NCI-H1417 (cell line): ENCODE measurements at places on chromosomes 13 and 19.

GRCh38 chr19:17602217-17602616 lies 46.8 kb downstream of the COLGALT1 start:
- DNase-seq, result no peak

- DNase-seq, result no peak
These were observed 3.0 kb downstream of the SBK3 start for GRCh38 chr19:55542292-55542855.

DNA sequence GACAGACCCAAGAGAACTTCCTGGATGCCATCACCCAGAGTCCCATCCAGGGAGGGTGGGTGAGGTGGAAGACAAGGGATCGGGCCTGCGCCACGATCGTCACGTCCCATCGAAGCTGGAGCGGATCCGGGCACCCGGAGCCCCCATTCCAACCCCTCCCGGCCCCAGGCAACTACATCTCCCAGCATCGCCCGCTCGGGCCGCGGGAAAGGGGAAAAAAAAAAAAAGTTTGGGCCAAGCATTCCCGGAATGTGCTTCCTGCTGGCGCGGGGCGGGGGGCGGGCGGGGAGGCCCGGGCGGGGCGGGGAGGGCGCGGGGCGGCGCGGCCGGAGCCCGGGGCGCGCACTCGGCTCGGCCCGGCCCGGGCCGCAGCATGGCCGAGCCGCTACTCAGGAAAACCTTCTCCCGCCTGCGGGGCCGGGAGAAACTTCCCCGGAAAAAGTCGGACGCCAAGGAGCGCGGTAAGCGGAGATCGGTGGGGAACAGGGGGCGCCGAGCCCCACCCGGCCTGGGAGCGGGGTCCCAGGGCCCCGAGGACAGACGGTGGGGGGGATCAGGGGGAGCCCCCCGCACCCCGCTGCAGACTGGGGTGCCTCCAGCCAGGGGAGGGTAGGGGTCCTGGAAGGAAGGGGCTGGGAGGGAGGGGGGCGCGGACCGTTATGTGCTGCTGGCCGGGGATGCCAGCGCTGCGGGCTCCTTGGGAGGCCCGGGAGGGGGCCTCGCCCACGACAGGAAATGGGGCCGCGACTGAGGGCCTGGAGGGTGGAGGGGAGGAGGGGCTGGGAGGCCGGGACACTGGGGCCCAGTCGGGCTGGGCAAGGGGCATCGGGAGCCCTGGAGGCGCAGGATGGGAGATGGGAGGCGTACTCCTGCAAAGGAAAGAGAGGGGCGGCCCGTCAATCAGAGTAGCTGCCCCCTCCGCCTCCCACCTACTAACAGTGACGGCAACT lies at the start of gene SYDE1:
SYDE1 (plus strand) TSS at position 341 of the 950 bp plus-strand sequence; CDS start at position 374, 33 bp downstream.
- no peak for DNase-seq

DNA sequence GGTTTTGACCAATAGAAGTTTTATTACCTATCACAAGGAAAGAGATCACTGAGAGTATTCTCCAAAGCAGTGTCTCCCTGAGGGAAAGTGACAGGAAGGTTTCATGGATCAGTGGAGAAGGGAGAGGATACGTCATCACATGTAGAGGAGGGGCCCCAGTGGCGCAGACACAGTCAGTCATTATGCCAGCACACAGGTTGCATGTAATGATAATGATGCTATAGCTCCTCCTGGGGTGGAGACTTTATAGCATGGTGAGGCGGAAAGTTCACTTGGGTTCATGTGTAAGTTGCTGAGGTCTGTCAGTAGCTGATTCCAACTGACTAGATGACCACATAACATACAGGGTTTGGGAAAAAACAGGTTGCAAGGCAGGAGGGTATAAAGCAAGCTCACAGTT lies 88.8 kb downstream of the FNDC3A start:
- no peak for DNase-seq

DNA sequence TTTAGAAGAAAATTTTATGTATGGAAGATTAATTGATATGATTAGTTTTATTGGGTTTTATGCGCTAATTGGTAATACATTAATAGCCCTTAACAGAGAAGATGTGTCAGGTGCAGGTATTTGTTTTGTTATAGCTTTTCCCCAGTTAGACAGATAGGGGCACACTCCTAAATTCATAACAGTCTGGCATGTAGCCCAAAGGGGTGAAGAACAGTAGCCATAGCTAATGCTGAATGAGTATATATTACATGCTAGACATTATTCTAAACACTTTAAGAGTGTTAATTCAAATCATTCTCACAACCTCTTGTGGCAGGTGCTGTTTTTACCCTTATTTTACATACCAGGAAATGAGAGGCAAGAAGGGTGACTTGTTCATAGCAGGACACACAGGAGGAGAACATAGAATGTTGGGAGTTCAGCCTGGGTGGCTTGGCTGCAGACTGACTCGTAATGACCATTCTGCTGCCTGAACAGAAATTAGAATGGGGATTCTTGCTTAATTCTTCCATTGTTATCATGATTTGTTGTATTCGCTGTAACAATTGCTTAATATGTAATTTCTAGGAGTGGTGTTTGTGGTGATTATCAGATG lies 20.1 kb downstream of the PCCA start:
- DNase-seq, result no peak

GRCh38 chr19:55116232-55116858 lies 1.1 kb downstream of the PPP1R12C start:
- peak; percentile 27 for DNase-seq

- peak; percentile 77 for DNase-seq
These were observed 122.9 kb downstream of the OLFM4 start for GRCh38 chr13:53151336-53152056.

- no peak for DNase-seq
These were observed 28.3 kb downstream of the CEBPA start for GRCh38 chr19:33273881-33274662.

GRCh38 chr13:28657784-28658538 lies 969 bp upstream of the POMP start:
- DNase-seq, result no peak

GRCh38 chr19:11551603-11552235 lies 7.3 kb downstream of the ELOF1 start:
- no peak for DNase-seq

GRCh38 chr13:108760129-108760528 lies 130.7 kb downstream of the MYO16 start:
- no peak for DNase-seq

DNA sequence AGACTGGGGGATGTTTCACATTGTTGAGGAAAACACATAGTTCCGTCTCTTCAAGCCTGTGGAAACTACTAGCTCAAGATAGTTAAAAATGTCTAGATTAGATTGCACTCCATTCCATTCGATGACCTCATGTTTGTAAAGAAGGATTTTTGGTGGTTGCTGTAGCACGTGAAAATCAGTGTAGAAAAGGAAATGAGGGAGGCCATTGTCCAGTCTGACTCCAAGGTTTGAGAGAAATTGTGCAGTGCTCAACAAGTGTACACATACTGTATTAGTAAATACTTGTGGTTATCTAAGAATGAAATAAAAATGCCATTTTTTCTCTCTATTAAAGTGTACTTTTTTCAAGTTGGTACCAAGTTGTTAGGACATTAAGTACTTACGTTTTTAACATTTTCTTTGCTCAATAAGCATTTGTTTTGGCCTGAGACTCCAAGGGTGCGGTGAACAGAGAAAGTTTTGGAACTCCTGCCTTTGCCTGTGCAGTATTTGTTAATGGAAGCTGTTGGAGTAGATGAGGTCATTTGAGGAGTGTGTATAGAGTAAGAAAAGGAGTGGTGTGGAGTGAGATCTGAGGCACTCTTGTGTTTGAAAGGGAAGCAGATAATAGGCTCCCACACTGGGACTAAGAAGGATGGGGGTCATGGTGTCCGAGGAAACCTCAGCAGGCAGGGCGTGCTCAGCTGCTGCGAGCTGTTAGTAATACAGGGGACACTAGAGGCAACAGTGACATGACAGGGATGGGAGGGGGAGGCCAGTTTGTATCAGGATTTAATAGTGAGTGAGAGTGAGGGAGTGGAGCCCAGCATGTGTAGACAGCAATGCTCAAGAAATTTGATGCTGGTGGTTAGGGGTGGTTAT lies 4.4 kb downstream of the WASF3 start:
- DNase-seq, result no peak

GRCh38 chr13:73910733-73911132 lies 223.5 kb downstream of the KLF12 start:
- DNase-seq, result no peak

- DNase-seq, result no peak
These were observed 44.8 kb upstream of the SERTM1 start for GRCh38 chr13:36629057-36629385.

DNA sequence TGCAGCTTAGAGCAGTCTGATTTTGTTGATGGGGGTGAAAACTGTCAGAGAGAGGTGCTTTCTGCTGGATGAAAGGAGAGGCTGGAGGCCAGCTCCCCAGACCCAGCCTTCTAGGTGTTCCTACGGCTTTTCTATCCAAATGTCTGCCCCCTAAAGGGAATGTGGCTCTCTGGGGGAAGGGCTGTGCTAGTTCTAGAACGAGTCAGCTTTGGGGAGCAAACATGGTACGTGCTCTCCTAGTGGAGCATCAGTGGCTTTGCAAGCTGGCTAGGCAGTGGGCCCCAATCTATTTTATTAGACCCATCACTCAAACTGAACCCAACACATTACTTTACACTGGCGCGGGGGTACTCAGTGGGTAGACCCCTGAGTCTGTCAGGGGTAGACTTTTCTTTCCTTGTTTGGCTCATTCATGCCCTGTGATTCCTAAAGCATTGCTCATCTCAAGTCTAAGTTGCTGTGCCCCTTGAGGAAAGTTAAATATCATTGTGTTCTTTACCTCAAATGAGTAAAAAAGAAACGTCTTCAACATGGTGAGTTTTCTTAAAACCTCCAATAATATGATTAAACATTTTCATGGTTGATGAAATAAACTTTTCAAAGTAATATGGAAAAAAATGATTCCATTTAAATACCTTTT lies 254.9 kb downstream of the DLEU7 start:
- DNase-seq, result no peak

DNA sequence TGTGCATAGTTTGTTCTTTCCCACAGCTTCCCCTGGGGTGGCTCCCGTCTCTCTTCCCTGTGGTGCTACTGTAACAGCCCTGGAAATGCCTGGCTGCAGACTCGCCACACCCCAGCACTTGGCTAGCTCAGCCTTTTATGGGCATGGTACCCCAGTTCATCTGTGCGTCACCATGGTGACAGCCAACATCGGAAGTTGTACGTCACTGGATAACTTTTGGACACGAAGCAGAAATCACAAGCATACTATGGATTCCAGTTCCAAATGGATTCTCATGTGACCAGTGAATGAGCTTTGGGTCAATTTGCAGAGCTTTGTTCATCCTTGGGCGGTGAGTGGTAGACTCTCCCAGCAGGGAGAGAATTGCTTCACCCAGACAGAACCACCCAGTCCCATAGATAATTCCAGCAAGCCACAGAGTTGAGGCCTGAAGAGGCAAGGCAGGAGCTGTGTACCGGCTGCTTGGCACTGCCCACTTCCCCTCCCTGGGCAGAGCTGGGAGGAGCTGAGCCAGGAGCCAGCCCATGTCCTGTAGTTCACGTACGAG lies 54.4 kb downstream of the COL4A2 start:
- no peak for DNase-seq

GRCh38 chr19:40147693-40148347 lies 43.4 kb upstream of the MAP3K10 start:
- no peak for DNase-seq

GRCh38 chr13:40348096-40348679 lies 318.3 kb downstream of the FOXO1 start:
- DNase-seq, result no peak

GRCh38 chr19:51676566-51677083 lies 16.5 kb upstream of the SPACA6 start:
- DNase-seq, result no peak

- no peak for DNase-seq
These were observed 217.2 kb downstream of the LACC1 start for GRCh38 chr13:44096901-44097300.

DNA sequence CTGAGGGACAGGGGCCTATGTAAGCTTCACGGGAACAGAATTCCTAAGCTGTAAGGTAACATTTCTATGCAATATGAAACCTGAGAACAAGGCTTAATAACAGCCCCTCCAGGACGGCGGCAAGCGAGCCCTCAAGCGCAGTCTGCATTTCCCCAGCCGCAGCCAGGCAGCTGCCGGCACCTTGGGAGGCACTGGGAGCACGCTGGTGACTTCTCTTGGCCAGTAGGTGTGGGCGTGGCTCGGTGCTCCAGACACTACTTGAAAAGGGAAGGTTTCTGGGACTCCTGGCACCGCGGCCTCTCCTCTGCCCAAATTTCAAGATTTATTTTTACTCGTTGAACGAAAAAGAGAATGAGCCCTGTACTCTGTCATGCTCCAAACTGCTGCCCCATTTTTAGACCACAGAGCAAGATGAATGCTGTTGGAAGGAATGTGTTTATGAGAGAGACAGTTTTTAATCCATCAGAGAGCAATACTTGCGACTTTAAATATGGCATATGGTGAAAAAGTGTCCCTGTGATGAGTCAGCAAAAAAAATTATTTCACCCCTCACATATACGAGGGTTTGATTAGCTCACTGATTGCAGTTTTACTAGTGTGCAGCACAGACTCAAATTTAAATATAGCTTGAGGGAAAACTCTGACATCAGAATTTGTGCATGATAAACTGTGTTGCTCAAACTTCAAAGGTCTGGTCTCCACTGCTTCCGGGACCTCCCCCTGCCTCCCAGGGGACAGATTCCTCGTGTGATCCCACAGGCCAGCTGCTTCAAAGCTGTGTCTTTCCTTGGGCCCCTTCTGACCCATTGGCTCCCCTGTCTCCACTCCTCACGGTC lies 81.2 kb downstream of the COL4A2 start:
- DNase-seq, result peak; percentile 78

DNA sequence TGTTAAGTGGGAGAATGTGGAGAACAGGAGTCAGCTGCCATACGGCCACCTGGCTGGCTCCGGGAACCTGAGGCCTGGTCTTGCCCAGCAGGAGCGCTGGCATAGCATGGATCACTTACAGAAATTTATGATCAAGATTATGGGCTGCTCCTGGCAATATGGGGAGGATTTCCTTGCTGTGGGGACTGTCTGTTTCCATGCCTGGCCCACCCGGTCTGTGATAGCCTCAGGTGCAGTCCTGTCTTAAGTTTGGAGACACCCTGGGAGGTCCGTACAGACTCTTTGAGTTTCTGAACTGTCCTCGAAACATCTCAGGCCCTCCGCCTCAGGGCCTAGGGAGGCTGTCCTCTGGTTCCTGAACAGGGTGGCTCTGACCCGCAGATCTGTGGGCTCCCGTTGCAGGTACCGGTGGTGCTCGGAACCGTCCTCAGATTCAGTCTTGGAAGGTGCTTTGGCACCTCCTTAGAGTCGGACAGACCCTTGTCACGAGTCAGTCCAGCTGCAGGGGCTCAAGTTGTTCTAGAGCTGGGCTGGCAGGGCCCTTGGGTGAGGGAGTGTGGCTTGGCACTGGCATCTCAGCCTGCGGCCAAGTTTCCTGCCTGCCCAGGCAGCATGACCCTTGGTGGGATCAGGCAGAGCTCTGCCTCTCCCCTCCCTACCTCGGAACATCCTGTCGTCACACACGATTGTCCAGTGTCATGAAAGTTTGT lies 4.9 kb downstream of the TFDP1 start:
- DNase-seq, result no peak

DNA sequence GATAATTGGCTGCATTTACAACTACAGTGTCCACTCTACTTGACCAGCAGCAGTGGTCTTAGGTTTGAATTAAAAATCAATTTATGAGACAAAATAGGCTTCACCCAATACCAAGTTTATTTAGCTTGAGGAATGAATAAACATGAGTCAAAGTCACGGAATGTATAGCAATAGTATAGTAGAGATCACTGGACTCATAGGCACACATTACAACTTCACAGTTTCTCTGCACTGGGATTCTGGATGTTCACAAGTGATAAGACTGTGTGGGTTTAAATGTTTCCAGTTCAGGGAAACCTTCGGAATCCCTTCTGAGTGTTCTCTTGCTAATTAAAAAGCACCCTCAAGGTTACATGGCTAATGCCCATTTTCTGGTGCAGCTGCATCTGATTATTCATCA lies 1064.9 kb downstream of the SLITRK5 start:
- DNase-seq, result no peak

- no peak for DNase-seq
These were observed 46.3 kb downstream of the ZNF724 start for GRCh38 chr19:23203841-23204344.
